ENCODE measurements at places on chromosomes 16 and 17.
A peak's percentile ranks its signal among the peaks of the same experiment; 100 is the strongest.

DNA sequence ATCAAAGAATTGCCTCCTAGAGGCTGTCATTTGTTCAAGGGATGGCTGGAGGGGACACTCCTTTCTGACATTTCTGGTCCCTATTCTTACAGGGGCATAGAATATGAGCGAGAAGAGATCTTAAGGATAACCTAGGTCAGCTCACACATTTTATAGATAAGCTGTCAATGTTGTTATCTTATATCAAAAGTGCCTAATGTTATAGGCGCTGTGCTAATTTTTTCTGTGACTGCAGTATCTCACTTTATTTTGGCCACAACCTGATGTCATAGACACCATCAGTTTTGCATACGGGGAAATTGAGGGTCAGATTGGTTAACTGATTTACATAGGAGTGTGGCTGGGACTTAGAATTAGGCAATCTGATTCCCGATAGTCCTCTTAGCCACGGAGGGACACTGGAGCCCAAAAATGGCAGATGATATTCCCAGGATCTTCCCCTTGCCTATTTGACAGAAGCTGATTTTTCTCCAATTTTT, 1.2 kb downstream of the CPD start:
- no peak for DNase-seq

- DNase-seq: no peak
These were observed 7.0 kb upstream of the RBFOX3 start for GRCh38 chr17:79617740-79618382.

GRCh38 chr16:50460538-50461399, 87.4 kb upstream of the NKD1 start:
- no peak for DNase-seq

DNA sequence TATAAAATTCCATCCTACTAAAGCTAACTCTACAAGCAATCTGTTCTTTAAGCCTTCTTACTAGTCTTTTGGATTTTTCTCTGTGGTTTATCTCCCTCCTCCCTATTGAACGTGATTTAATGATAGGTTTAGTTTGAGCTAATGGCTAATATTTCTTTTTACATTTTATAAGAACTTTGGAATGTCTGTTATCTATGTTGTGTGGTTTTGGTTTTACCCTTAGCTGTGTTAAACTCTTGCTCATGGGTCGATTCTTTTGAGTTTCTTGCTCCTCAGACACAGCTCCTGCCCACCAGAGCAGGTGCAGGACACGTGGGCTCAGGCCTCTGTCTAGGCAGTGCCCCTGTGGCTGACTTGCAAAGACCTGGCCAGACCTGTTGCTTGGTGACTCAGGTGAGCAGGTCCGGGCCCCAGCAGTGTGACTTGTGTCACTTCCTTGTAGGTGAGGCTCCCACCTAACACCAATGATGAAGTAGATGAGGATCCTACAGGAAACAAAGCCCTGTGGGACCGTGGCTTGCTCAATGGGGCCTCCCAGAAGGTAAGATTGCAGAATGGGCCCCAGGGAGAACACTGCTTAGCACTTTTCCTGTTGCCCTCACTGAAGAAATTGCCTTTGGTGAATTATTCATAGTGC, 45.1 kb downstream of the SF3B3 start:
- no peak for DNase-seq

GRCh38 chr17:69773081-69773480, 301.9 kb upstream of the KCNJ16 start:
- DNase-seq: peak; percentile 70

DNA sequence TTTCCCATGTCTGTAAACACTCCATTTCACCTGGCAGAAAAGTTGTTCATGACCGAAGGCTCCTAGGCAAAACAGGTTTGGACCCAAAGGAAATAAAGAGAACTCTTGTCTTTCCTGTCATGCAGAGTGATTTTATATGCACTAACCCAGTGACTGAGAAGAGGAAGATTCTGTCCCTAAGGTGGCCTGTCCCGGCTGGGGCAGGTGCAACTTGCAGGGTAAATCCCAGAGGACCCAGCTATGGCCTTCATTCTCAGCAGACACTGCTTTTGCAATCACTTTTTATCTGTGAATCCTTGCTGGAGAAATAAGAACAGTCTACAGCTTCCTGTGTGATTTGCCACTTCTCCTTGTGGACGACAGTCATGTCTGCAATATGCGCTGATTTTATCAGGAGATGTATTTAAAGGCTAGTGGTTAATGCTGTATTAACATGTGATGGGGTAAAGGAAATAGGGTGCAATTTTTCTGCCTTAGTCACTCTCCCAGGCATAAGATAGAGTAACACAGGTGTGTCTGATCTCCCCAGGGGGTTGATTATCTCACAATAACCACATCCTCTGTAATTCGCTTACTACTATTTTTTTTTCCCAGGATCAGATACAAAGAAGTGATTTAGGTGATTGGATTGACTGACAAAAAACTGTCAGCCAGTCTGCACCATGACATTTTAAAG, 696.8 kb upstream of the SOX9 start:
- no peak for DNase-seq

- DNase-seq: peak; percentile 34
These were observed 23.7 kb downstream of the ARSG start for GRCh38 chr17:68314916-68315535.

GRCh38 chr16:50281391-50282009, 15.1 kb downstream of the ADCY7 start:
- DNase-seq: no peak

DNA sequence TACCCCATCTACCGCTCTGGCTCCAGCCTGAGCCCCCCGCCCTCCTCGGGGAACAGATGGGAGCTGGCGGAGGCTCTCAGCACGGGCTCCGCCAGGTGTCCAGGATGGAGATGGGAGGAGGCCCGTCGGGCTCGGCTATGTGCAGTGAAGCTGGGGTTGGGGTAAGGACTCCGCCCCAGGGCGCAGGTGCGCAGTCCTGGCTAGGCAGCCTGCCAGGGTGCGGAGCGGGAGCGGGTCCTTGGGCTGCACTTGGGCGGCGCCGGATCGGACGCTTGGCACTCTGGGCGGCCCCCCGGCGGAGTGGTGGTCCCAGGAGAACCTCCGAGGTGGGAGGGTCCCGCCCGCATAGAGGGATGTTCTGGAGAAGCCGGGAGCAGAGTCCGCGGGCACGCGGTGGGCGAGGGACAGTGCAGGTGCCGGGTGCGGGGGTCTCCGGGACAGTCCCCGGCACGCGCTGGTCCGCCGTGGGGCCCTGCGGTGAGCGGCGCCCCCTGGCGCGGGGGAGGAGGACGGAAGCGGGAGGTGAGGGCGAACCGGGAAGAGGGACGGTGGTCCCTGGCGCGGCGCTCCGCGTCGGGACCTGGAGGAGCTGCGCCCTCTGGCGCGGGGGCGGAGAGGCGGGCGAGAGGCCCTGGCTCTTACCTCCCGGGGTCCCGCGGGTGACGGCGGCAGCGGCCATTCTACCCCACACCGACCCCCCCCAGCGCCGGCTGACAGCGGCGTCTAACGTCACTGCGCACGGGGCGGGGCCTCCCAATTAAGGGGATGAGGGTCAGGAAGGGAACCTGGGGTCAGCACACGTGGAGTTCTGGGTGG, at the start of gene CAMTA2:
CAMTA2 (minus strand) TSS at position 725 of the 816 bp plus-strand sequence. CDS start 1,453 bp downstream, outside the sequence.
- DNase-seq: peak; percentile 67
